ENCODE measurements at places on chromosomes 7 and 10.

DNA sequence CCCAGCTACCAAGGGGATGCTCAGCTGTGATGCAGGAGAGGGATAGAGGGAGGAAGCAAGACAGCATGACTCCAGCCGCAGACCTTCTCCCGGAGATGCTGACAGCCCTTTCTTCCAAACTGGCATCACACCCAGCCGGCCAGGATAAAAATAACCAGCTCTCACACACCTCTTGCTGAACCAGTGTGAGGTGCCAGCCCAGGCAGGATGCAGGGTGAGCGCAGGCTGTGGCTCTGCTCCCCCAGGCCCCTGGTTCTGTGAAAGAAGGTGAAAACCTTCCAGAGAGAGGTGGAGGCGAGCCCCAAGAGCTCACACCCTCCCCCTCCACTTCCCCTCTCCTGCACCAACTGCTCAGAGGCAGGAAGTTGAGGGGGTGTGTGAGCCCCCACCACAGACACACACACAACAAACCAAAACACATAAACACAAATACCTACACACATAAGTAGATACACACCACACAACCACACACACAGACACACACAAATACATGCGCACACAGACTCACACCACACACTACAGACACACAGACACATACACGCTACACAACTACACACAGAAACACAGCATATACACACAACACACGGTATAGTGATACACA lies 4.0 kb downstream of the GPR15LG start:
- peak; percentile 31 for DNase-seq

GRCh38 chr10:7861509-7862120 lies 43.3 kb downstream of the TAF3 start:
- DNase-seq: no peak

DNA sequence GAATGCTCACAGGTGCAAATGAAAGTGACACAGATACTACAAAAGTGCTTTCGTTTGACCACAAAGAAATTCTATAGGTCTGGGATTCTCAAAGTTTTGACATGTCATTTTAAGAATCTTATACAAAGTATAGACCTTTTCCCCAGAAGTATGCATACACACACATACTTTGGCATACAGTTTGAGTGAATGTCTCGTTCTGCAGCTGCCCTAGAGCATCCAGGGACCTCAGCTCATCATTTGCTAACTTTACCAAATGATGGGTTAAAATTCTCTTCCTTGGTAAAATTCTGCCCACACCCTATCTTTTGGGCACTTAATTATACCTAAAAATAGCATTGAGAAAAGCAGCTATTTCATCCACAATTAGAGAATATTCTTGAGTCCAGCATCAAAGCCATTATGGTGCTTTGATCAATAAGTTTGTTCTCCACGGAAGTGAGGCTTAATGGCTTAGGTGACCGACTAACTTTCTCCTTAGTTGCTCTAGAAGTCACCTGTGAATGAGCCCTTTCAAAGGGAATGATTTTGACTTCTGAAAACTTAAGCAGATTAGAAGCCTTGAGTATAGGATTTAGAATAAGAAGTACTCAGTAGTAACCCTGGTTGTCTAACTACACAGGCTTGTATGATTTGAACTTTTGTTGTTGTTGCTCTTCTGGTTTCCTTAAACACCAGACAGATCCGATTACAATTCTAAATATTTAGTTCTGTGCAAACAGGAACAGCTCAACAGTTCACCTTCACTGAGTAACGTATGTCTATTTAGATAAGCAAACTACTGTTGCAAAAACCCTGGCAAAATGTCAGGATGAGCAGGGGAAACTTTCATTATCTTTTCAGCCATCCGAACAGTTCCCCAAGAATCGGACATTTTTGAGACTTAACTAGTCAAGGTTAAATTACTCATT lies 70.6 kb downstream of the CNNM2 start:
- DNase-seq: no peak

GRCh38 chr10:122845783-122846332 lies at the start of gene CUZD1:
Gene CUZD1 (minus strand): TSS chr10:122845857. CDS start chr10:122845843, 14 bp downstream.
- no peak for DNase-seq

DNA sequence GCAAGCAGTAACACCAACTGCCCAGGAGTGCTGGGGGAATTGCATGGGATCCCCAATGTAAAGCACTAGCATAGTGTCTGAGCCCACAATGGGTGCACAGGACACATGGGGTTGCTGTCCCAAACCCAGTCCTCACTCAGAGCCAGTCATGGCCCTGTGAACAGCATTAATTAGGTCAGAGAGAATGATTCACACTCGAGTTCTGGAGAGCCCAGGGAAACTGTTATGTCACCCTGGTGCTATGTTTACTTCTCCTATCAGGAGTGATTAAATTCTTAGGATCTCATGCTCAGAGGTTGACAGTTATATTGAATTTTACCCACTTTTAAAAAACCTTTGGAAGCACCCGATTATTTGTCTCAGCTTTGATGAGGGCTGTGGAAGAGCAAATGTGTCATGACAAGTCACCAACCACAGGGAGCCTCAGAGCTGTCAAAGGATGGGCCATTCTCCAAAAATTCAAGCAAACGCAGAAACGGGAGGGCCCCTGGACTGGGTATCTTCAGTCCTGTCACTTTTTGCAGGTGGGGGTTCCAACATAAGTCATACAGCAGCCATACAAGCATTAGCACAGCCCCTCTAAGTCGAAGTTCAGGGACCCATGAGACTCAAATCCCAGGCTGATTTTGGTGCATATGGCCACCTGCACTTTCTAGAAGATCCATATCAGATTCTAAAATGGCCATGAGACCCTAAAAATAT lies 1.3 kb upstream of the RASSF4 start:
- no peak for DNase-seq

GRCh38 chr7:73340514-73340913 lies 12.6 kb downstream of the FKBP6 start:
- DNase-seq: no peak

GRCh38 chr7:22269963-22270362 lies 87.0 kb downstream of the RAPGEF5 start:
- DNase-seq: no peak

DNA sequence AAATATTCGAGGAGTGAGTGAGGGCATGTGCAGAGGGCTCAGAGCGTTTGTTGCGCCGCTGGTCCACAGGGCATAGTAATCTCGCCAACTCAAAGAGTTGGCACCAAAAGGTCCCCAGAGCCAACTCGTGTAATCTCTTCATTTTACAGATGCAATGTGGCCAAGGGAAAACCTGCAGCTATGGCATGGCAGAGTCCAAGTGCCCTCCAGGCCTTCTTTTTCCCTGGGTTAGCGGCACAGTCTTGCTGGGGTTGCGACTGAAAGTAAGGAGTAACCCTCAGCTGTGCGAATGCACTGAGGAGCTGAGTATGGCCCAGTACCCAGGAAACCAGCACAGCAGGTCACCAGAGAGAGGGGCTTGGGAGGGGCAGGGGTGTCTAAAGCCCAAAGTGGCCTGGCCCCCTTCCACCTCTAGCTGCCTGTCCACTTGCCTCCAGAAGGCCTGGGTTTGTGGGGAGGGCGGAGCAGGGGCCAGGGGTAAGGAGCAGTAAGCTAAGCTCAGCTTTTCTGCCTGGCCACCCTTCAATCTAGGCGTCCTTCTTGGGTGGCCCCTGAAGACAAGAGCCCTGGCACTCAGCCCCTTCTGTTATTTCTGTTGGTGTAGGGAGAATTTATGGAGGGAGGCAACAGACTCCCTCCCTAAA lies 3.3 kb upstream of the GAD2 start:
- no peak for DNase-seq

- DNase-seq: no peak
Observed at GRCh38 chr7:35268953-35269352, 15.1 kb upstream of the TBX20 start.
